Activated T-cell treated with anti-CD3 and anti-CD28 coated beads for 4 hours (primary cell): ENCODE measurements at places on chromosomes 7 and 10.

DNA sequence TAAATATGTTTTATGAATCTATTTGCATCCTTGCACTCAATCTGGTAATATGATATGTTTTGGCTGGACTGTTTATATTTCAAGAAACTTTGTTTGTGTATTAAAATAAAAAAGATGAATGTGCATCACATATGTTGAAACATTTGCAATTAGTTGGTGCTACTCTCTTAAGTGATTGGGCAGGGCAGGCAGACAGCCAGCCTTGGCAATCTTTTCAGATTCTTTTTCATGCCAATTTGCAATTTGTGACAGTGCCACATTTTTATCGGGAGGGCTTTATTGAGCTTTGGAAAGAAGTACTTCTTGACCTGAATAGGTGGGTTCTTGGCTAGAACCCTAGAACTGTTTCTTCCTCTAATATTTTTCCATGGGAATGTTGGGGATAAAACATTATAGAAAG is 152.2 kb downstream of the NXPH1 start:
- no peak for DNase-seq

DNA sequence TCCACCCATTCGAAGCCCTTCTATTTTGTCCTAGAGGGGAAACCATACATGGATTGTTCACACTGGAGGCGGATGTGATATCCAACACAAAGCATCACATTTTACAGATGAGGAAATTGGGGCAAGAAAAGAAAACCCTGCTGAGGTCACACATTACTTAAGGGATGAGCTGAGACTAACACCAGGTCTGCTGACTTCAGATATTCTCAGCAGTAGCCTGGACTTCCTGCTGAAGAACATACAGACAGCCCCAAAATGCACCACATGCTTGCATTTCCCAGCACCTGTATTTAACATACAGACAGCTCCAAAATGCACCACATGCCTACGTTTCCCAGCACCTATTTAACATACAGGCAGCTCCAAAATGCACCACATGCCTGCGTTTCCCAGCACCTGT is 11.2 kb downstream of the GIMAP5 start:
- DNase-seq: no peak

- no peak for DNase-seq
These were observed 473.2 kb downstream of the REEP3 start for GRCh38 chr10:63994371-63994770.

DNA sequence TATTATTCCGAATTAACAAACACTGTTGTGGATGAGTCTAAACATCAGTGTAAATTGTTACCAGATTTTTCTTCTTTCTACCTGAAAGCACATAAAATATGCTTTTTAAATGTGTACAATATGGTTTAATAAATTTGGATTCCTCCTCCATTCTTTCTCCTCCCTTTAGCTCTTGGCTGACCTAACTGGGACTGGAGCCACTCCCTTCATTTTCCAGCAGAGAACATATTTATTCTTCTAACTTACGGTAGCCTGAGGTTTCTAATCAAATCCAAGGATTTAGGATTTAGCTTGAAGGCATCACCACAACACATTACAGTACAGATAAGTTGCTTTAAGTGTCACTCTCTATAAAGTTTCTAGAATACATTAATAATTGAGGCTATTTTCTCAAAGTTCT is 88.2 kb upstream of the SEMA3C start:
- DNase-seq: no peak
